ENCODE measurements at places on chromosomes 3 and 15.

DNA sequence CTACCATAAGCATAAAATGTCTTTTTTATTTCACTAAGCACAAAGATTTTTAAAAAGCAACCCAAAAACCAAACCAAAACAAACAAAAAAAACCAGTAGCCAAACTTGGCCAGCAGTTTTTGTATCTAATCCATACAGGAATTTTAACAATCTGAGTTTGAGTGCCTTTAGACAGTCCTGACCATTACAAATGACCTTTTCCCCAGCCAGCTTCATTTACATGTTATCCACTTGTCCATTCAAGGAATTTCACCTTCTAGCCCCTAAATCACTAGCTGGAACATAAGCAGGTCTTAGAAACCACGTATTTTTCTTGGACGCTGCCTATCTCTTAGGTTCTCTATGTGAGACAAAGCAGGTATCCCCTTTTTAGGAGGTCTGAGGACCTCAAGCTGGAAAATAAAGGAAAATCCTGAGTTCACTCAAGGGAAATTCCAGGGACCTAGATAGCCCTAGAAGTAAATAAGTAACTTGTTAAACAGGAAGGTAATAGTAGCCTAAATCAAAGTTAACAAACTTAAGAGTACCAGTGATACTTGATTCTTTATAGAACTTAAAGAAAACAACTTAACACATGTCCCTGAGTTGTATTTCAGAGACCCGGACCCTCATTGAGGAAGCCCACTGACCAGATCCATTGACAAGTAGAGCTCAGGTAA, 34.2 kb downstream of the CIP2A start:
- DNase-seq, result no peak

DNA sequence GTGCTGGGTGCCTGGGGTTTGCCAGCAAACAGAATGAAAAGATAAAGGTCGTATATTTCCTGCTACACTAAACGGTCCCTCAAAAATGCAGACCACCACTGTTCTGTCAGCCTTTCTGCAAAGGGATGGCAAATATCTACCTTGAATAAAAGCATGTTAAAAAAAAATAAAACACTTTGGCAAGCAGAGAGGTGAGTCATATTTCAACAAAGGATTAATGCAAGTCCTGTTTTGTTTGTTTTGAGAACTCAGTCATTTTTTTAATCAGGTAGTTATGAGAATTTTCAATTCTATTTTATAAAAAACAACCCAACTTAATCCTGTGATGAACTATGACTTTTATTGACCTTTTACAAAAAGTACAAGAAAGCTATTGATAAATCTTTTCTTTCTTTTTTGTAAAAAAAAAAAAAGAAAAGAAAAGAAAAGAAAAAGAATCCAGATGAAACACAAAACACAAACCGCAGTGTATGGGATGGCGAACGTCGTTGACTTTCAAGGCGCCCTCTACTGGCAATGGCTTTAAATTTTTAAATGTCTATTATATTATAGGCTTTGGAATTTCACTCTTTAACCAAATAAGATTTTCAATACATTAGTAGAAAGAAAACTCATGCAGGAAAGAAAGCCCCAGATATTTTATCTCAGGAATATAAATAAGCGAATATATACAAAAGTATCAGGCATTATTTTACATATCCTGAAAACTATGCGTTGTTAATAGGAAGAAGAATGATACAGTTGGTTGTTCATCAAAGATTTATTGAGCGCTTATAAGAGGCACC, 87.8 kb downstream of the NCEH1 start:
- peak; percentile 50 for DNase-seq

DNA sequence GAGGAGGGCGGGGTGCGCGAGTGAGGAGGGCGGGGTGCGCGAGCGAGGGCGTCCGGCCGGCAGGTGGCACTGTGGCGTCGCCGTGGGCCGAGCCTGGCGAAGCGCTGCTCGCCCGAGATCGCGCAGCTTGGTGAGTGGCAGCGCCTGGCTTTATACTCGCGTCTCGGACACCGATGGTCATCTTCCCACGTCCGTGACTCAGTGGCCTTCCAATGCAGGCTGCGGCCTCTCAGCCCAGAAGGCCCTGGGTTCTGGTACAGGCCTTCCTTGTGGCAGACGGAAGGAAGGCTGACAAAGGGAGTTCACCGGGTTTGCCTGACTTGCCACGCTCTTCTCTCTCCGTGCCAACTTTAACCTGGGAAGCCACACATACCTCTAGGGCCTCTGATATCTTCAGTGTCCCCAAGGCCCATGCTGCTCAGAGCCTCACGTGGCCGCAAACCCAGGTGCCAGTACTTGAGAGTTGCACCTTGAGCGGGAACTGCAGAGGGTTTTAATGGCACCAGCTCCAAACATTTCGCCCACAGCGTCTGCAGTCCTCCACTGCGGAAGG, 195.3 kb upstream of the LYSMD4 start:
- peak; percentile 87 for DNase-seq

GRCh38 chr3:64444490-64445108, 219.3 kb upstream of the PRICKLE2 start:
- DNase-seq, result peak; percentile 29

GRCh38 chr3:52181543-52181942, 16.4 kb upstream of the ALAS1 start:
- DNase-seq, result no peak

GRCh38 chr15:63085289-63085688, 36.4 kb upstream of the LACTB start:
- no peak for DNase-seq

GRCh38 chr3:169060037-169060436, 603.5 kb downstream of the MECOM start:
- DNase-seq, result no peak

GRCh38 chr3:37993067-37993455, 2.5 kb downstream of the VILL start:
- no peak for DNase-seq

DNA sequence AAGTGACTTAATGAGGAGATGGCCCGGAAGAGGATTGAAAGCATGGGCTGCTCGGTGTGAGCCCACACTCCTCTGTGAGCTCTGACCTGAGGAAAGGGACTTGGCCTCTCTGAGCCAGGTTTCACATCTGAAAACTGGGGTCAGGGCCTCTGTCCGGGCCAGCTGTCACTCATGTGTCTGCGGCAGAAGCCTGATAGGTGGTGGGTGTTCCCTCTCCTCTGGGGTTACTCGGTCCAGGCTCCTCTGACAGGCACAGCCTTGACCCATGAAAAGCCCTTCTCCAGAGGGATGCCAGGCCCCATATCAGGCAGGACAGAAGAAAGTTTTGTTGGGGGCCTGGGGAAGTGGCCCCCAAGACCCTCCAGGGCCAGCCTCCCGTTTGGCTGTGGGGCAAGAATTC, 131.4 kb downstream of the CHSY1 start:
- DNase-seq, result no peak

GRCh38 chr3:18071833-18072232, 329.4 kb upstream of the TBC1D5 start:
- no peak for DNase-seq

GRCh38 chr3:56799251-56799882, 2.4 kb downstream of the ARHGEF3 start:
- peak; percentile 48 for DNase-seq

DNA sequence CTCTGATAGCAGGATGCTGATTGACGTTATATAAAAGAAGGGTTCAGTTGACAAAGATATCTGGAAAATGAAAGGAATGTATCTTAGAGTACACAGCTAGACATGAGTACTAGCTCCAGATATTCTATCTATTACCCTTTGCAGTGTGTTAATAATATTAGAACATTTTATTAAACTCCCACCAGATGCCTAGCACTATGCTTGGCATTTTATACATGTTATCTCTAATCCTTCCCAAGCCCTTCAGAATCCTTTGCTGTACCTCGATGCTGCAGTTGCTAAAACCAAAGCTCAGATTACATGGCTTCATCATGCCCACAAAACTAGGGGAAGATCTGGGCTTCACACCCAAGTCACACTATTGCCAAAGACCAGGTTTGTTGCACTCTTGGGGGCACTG, 350.1 kb upstream of the AZI2 start:
- DNase-seq, result no peak

DNA sequence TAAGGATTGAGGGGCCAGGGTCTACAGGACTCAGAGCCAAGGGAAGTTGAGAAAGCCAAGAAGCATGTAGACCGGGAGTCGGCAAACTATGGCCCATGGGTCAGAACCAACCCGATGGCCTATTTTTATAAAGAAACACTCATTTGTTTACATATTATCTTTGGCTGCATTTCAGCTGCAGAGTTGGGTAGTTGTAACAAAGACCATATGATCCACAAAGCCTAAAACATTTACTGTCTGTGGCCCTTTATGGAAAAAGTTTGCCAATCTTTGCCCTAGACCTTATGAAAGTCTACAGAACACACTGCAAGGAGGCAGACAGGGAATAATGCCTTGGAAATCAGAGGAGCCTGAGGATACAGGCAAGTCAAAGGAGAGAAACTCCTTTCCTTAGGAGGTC, 63.2 kb upstream of the MNS1 start:
- DNase-seq, result no peak

DNA sequence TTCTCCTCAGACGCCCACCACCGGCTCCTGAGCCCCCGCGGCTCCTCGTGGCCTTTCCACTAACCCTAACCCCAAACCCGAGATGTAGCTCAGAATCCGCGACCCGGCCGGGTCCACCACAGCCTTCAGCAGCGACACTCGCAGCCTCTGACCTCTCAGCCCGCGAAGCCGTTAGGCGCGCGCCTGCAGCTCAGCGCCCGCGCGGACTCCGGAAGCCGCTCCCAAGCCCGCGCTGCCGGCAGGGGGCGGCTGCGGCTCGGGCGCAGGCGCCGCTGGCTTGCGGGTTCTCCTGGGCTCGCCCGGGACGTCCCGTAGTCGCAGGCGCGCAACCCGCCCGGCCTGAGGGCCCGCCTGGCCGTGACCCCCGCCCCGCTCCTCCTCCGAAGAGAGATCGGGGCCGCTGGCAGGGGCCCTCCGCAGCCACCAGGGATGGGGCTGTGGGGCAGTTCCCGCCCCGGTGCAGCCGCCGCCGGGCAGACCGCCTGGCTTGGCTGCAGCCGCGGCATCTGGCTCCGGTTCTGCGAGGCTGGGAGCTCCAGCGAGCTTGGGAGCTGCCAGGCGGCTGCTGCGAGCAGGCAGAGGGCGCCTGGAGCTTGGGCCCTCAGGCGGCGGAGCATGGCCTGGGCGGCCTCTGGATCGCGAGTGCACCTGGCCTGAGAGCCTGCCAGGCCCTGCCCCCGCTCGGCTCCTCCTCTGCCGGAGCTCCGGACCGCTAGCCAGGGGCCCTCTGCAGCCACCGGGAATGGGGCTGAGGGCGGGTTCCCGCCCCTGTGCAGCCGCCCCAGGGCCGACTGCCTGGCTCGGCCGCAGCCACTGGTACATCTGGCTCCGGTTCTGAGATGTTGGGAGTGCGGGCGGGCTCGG, 120.7 kb downstream of the LMLN start:
- DNase-seq, result peak; percentile 82

GRCh38 chr3:79414806-79415205, 353.0 kb downstream of the ROBO1 start:
- DNase-seq, result no peak

DNA sequence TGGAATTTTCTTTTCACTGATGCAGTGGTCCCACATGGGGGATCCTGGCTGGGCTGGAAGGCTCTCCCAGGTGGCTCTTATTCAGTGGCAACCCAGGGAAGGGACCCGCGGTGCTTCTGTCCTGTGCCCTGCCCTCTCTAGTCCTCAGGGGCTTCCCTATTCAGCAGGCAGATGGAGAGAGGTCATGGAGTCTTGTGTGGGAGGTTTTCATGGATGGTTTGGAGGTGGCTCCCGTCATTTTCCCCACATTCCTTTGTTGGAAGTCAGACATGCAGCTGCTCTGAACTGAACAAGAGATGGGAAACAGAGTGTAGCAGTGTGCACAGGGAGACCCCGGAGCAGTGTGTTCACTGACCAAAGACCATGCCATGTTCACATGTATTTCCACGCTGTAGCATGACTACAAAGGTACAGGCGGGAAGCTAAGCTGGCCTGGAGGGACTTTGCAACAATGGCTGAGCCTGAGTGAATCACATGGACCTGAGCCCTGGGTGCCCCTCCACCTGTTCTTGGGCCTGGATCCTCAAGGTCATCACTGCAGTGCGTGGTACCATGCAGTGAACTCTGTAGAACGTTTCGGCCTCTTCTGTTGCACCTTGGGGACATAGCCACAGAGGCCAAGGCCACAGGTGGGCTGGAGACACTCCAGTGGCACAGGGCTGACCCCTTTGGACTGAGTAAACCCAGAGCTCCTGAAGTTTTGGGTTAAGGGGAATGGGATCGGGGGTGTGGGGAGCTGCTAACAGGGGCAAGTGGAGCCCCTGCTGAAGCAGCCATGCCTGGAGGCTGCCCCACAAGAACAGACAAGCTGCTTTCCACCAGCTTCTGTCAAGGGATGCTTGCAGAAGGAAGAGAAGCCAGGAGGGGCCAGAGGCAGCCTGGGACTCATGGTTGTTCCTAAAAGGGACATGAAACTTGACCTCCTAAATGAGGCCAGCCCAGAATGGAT, 123.0 kb downstream of the ASB7 start:
- peak; percentile 21 for DNase-seq

- DNase-seq, result no peak
Observed at GRCh38 chr3:50617096-50617791, at the start of gene MAPKAPK3. Gene MAPKAPK3, plus strand, starts transcription at chr3:50617151. Its CDS starts 415 bp downstream, at chr3:50617566.
